BE2C (cell line): ENCODE measurements at places on chromosomes 5 and 9.
A peak's percentile ranks its signal among the peaks of the same experiment; 100 is the strongest.

DNA sequence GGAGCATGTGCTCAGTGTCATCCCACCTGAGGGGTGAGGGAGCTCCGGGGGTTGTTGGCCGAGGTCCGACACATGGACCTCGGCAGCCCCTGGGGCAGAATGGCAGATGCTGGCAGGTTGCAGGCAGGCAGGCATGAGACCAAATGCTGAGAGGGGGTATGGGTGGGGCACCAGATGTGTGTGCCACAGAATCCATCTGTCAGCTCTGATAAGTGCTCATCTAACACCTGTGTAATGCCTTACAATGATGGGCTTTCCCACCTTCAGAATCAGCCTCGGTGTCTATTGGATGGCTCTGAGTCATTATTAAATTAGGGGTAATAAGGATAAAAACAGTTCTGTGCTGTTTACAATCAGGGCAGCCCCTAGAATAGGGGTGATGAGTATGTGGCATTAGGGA is 73.1 kb upstream of the SAP30L start:
- DNase-seq: no peak

- no peak for DNase-seq
These were observed 19.9 kb downstream of the ABITRAM start for GRCh38 chr9:108953983-108954574.

DNA sequence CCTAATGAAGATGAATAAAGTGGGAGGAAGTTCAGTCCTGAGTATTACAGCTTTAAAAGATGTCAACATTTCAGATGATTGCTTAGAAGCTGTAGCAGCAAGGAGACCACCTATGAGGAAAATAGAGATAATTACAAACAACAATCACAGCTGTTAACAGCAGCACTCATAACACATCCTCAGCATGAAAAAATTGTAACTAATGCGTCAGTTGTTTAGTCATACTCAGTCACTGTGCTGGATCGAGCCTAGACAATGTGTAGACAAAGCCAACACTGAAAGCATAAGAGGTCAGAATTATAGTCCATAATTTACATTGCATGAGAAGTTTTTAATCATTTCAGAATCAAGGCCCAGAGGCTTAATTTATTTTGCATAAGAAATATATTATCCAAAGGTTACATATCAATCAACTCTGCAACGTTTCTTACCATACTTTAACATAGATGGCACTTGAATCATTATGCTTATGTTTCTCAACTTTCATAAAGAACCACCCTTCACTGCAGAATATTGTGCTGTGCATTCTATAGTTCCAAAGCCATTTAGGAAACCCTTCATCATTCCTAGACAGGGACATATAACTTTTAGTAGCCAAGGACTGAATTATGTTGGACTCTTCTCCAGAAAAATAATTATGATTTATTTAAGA is 60.2 kb upstream of the HAPLN1 start:
- DNase-seq: no peak

DNA sequence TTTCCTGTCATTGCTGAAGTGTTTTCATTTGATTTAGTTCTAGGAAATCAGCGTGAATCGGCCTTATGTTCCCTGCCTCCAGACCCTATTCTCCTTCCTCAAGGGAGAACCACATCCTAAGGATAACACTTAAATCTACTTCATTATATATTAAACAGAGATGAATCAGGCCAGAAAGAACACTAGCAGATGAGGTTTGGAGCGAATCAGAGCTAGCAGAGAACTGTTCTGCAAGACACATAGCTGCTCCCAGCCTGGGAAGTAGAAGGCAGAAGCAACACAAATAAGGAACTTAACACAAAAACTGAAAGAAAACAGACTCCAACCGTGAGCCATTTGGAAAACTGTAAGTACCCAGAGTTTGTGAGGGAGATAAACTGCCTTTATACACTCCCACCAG is 718.2 kb downstream of the SEMA5A start:
- DNase-seq: no peak

DNA sequence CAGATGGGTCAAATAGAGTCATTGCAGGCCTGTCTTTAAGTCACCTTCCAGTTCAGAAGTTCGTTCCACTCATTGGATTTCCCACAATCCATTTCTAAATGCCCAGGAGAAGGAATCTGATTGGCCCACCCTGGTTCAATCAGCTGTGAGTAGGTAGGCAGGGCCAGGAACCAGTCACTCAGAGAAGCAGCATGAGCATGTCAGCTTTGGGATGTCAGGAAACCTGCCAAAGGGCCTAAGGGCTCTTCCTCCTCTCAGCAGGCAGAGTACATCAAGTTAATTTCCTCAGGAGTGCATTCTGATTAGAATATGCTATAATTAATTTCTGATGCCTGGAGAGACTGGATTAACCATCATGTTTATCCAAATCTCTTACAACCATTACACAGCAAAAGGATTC is 412.9 kb upstream of the CCNH start:
- DNase-seq: no peak

DNA sequence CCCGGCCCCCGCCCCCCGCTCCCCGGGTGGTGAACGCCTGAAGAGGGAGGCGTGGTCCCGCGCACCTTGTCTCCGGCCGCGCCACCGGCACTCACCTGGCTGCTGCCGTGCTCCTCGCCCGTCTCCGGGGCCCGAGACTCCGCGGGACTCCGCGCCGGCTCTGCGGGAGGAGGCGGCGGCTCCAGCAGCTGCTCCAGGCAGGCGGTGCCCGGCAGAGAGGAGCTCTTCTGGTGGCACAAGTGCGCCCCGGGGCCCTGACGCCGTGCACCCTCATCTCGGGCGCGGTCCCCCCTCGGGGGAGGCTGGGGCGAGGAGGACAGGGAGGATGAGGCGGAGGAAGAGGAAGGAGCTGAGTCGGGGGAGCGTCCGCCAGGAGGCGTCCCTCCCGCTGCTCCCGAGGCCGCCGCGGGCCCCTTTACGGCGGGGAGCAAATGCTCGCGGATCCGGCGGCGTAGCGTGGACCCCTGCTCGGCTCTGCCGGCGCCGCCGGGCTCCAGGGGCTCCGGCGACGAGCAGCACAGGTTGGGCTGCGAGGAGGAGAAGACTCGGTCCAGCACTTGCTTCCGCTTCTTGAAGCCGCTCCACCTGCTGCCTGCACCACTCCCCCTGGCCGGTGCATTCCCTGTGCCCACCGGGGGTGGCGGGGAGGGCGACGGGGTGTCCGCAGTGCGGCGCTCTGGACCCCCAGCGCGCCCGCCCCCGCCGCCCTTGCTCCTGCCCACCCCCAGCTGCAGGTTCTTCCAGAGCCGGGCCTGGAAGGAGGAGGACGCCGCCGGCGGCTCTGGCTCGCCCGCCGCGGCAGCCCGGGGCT is 928 bp downstream of the MCTP1 start:
- DNase-seq: peak; percentile 32

DNA sequence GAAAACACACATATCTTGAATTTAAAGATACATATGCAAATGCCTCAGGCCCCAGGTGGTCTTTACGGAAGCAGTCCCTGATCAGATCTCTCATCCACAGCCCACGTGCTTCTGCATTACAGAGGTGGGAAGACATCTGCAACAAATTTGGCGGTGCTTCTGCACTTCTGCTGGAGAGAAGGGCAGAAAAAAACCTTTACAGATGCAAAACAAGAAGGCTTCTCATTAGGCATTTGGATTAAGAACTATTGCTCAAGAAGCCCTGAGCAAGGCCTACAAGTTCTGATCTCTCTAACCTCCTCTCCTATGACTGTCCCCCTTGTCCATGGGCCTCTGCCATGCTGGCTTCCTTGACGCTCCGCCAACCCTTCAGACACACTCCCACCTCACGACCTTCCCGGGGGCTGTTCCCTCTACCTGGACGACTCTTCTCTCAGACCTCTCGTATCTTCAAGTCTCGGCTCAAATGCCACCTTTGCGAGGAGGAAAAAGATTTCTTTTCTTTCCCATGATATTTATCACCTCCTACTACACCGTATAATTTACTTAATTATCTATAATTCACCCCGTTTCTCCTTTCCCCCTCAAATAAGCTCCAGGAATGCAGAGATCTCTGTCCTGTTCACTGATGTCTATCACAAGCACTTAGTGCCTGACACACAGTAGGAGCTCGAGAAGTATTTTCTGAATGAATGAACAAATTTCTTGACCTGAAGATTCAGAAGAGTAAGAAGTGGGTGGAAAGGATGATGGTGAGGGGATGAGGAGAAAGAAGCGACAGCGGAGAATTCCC is 1.1 kb downstream of the MTMR12 start:
- no peak for DNase-seq

GRCh38 chr5:75616371-75616881 is 5.2 kb downstream of the ANKDD1B start:
- DNase-seq: no peak

GRCh38 chr5:43156388-43156787 is 35.6 kb upstream of the NIM1K start:
- DNase-seq: no peak

GRCh38 chr9:126986506-126986951 is 71.9 kb downstream of the RALGPS1 start:
- DNase-seq: no peak

- no peak for DNase-seq
These were observed 42.6 kb downstream of the RASEF start for GRCh38 chr9:83020327-83020726.

- no peak for DNase-seq
These were observed 113.4 kb downstream of the FRMD3 start for GRCh38 chr9:83424831-83425230.

- DNase-seq: no peak
These were observed 36.2 kb downstream of the SLC44A1 start for GRCh38 chr9:105280691-105281090.

DNA sequence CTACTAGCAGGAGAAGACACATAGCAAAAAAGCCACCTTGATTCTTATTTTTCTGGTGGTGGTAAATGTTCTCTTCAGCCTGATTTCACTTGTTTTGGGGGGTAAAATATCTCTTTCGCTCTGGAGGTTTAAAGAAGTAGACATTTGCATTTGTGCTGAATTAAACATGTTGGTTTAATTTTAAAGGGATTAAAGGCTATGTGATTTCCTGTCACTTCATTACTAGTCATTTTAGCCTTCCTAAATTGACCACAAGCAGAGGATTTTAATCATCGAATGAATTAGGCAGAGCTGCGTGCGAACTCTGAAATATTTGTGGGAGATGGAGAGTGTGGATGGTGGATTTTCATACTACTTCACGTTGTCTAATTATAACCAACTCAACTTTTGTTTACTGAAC is 4.8 kb downstream of the RASGRF2 start:
- no peak for DNase-seq
